ENCODE measurements at places on chromosomes 11 and 22.

DNA sequence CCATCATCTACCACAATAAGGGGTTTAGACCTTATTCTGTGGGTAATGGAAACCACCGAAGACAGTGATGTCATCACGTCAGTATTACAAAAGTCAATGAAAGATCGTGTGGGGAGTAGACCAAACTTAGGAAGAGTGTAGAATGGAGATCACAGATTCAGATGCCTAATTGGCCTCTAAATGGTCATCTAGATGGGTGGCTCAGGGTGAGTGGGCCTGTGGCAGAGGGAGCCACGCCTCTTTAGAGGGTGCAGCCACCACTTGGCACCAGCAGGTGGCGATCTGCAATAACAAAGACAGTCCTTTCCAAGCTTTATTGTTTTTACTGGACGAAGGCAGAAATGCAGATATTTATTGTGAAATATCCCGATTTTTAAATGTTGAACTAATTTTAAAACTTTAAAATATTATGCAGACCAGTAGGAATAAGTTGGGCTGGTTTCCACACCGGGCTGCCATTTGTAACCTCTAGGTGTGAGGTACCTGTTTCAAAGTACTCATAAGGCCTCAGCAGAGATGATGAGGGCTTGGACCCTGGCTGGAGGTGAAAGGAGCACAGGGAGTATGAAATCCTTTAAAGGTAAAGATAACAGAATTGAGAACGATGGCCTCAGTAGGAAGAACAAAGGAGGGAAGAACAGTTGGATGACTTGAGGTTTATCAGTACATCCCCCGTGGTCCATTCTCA, 222.0 kb downstream of the DBX1 start:
- no peak for DNase-seq

- no peak for DNase-seq
Measured at GRCh38 chr11:73537969-73538368, 59.9 kb downstream of the FAM168A start.

DNA sequence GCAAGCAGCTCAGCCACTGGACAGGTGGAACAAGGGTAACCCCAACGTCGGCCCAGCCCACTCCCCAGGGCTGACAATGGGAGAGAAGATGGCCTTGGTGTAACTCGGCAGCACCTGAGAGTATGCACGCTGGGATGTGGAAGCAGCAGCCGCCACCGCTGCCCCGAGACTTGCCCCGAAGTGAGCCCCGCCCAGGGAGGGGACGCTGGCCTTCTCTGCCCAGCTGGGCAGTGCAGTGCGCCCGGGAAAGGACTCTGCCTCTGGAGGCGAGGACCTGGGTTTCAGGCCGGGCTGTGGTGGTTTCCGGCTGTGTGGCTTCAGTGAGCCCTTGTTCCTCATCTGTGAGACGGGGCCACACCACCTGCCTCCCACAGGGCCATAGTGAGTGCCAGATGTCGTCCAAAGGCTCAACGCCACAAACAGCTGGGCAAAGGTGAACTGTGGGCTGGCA, 8.6 kb upstream of the POLDIP3 start:
- no peak for DNase-seq

DNA sequence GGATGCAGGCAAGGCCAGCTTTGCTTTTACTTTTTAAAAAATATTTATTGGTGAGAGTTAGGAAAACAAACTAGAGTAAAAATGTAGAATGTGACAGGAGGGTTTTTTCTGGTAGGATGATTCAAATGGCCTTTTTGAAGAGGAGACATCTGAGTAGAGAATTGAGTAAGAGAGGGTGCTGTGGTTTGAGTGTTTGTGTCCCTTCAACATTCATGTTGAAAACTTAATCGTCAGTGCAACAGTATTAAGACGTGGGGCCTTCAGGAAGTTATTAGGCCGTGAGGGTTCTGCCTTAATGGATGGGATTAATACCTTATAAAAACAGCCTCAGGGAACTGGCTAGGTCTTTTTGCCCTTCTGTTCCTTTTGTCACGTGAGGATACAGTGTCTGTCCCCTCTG, 288.8 kb upstream of the C11orf87 start:
- no peak for DNase-seq
